ENCODE measurements at places on chromosomes 2 and 18. TPM values are rescaled to one million over a fixed set of nuclear protein-coding genes. Genes with fewer than 3 reads are reported as not detected.

DNA sequence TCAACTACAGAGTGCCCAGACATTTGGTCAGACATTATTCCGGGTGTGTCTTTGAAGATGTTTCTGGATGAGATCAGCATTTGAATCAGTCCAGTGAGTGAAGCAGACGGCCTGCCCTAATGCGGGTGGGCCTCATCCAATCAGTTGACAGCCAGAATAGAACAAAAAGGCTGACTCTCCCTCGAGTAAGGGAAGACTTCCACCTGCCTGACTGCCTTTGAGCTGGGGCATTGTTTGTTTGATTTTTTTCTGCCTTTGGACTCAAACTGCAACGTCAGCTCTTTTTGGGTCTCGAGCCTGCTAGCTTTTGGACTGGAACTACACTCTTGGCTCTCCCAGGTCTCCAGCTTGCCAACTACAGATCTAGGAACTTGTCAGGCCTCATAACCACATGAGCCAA lies 111.7 kb upstream of the AGAP1 start:
- DNase-seq = no peak

GRCh38 chr2:19559596-19560240 lies 201.3 kb upstream of the OSR1 start:
- DNase-seq = no peak

GRCh38 chr2:217413193-217413592 lies 553.3 kb upstream of the TNP1 start:
- DNase-seq = no peak

DNA sequence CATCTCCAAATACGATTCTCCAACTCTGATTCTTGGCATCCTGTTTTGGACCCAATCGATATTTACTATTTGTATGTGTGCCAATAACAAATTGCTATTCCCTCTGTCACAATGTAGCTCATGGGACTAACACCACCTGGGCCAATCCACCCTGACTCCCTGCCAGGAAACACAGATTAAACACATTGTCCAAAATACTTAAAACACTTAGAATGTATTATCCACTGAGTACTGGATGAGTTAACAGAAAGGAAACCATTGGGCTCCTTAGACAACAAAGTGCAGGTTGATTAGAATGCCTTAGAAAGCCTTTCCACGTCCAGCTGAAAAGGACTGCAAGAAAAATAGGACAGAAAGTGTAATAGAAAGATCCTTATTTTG lies 79.4 kb upstream of the ARHGAP28 start:
- DNase-seq = no peak

The CSRNP3 gene
- 214 TPM for total RNA-seq

The CIB4 gene
- total RNA-seq = not detected

DNA sequence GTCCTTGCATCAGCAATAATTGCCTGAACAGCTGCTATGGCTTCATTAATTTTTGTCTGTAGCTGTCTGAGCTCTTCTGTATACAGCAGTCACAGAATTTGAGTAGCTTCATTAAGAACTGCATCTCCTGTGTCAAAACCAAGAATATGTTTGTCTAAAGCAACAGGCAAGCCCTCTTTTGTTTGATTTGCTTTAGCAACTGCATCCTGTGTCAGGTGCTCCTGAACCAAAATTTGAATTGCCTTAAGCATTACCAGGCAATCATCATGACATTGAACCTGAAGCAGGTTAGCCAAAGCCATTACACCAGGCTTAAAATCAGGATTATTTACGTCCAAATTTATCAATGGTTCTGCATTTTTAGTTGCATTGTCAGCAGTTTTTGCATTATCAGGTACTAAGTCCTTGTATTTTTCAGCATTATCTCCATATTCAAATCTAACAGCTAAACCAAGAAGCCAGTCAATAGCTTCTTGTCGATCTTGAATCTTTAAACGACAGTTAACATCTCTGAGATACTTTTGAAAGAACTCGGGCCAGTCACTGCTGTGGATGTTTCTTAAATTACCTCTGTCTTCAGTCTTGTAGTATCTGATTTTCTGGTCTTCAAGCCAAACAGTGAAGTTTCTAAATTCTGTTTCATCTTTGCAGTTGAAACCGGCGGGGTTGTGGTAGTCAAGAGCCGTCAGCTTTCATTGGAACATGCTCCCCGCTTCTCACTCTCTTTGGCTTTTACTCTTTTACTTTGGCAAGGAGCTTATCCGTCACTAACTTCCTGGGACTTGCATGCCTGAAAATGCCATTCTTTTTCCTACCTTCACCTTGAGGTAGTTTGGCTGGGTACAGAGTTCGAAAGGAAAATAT lies 42.2 kb downstream of the MERTK start:
- DNase-seq = no peak

GRCh38 chr18:63307551-63308200 lies 11.9 kb downstream of the BCL2 start:
- DNase-seq = no peak

- DNase-seq = no peak
Observed at GRCh38 chr2:65781756-65782155, 349.4 kb upstream of the SPRED2 start.

All from frontal cortex (tissue), 4 donors.